ENCODE measurements at places on chromosomes 12 and 14. TPM values are rescaled to one million over a fixed set of nuclear protein-coding genes. Genes with fewer than 3 reads are reported as not detected.

The TAS2R19 gene
- 0.88 TPM for total RNA-seq

The PLA2G1B gene
- 0.87 TPM for total RNA-seq

The SAMD15 gene
- total RNA-seq: 1.3 TPM

GRCh38 chr12:121858662-121859572 is at the start of gene HPD:
HPD (minus strand) TSS chr12:121858859; CDS start chr12:121858823, 36 bp downstream.
- peak; percentile 91 for DNase-seq

GRCh38 chr14:90388437-90388836 is 8.4 kb upstream of the CALM1 start:
- DNase-seq: no peak

DNA sequence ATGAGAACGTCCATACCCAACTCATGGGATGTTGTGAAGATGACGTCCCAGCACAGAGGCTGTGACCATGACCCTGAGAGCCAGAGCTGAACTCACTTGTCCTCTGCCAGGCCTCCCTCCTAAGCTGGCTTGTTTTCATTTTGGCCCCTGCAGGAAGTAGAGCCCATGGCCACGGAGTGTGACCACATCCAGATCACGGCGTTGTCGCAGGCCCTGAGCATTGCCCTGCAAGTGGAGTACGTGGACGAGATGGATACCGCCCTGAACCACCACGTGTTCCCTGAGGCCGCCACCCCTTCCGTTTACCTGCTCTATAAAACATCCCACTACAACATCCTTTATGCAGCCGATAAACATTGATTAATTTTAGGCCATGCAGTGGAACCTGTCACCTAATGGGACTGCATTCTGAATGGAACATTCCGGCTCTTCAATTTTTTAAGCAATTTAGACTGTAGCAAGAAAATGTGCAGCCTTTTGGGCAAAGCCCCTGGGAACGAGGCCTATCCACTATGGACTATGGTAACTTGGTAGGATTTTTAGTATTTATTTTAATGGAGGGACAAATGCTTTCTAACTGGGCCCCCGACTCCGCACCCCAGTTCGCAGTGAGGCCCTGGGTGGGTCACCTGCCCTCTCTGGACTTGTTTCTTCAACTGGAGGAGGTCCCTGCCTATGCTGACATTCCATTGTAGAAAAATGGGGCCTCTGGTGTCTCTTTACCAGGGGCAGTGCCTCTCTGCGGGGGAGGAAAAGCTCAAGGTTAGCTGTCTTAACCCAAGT is 19.6 kb downstream of the OTUB2 start:
- DNase-seq: no peak

DNA sequence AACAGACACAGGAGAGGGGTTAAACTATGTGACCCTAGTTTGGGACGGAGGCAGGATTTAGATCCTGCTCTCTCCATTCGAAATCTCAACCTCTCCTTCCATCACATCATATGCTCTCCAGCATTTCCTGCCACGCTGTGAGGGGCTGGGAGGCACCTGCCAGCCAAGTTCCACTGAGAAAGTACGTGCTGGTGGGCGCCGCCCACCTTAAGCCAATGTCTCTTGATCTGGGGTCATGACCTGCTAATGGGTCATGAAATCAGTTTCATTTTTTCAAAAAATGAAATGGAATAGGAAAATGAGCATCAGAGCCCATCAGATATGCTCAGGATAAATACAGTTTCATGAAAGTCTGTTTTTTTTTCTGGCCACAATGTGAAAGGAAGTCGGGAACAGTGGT is 7.2 kb downstream of the MCRS1 start:
- no peak for DNase-seq

DNA sequence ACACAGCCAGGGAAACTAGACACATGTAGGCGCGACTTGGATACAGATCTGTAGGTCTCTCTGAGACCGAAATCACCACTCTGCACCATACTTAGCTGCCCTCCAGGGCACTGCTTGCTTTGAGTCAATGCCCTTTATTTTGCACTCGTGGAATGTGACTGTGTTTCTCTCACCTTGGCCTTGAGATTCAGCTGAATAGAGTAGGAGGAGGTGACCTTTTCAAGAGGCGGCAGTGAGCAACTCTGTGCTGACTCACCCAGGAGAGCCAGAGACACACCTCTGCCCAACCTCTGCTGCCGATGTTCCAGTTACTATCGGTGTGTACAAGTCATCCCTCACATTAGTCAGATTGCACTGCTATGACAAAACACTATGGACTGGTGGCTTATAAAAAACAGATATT is 583.4 kb downstream of the VRK1 start:
- no peak for DNase-seq

DNA sequence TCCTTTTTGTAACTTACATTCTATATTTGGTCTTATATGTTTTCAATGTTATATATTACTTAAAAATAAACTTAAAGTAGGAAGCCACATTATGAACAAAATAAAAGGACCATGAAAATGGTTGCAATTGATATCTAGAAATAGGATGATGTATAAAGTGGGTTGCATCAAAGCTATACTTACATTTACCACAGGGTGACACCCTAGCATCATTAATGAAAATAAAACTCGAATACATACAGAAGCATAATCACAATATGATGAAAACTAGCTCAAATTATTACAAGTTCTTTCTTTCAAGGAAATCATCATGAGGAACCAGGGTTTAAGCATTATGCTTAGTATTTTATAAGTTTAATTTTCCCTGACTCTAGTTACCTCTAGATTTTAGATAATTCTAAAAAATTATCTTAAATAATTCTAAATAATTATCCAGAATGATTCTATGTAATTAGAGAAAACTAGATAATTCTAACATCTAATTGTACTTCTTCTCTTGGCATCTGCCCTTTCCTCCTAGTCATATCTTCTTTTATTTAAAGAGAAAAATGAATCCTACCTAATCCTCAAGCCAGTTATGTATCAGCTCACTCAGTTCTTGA is 31.2 kb downstream of the TAS2R7 start:
- peak; percentile 24 for DNase-seq

DNA sequence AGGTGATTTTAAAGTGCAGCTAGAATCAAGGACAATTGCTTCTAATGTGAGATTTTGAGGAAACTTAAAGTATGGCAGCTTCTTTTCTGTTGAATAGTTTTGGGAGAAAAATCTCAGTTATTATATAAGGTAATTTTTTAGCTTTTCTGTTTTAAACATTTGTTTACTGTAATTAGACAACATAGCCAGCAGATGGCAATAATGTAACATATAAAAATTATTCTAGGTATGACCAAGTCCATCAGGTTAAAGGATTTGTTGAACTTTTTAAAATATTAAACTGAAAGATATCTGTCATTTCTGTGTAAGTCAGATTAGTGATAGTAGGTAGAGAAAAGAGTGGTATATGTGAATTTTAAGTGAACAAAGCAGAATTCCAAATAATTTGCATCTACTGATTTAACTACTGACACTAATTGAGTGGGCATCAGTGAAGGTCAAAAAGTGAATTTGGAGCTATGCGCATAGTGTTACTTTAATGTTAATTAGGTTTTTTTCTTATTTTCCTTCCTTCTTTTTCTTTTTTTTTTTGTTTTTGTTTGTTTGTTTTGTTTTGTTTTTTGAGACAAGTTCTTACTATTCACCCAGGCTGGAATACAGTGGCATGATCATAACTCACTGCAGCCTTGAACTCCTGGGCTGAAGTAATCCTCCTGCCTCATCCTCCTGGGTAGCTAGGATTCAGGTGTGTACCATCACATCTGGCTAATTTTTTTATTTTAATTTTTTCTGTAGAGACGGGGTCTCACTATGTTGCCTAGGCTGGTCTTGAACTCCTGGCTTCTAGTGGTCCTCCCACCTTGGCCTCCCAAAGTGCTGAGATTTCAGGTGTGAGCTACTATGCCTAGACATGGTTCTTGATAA is 18.6 kb downstream of the PRORP start:
- DNase-seq: peak; percentile 68

GRCh38 chr12:130167537-130167936 is 5.3 kb downstream of the FZD10 start:
- no peak for DNase-seq

GRCh38 chr14:104891121-104891551 is 26.1 kb downstream of the CEP170B start:
- no peak for DNase-seq

- DNase-seq: no peak
These were observed 40.1 kb downstream of the WASHC3 start for GRCh38 chr12:102021540-102022246.

GRCh38 chr12:109695961-109696461 is 17.6 kb upstream of the FAM222A start:
- DNase-seq: peak; percentile 85

DNA sequence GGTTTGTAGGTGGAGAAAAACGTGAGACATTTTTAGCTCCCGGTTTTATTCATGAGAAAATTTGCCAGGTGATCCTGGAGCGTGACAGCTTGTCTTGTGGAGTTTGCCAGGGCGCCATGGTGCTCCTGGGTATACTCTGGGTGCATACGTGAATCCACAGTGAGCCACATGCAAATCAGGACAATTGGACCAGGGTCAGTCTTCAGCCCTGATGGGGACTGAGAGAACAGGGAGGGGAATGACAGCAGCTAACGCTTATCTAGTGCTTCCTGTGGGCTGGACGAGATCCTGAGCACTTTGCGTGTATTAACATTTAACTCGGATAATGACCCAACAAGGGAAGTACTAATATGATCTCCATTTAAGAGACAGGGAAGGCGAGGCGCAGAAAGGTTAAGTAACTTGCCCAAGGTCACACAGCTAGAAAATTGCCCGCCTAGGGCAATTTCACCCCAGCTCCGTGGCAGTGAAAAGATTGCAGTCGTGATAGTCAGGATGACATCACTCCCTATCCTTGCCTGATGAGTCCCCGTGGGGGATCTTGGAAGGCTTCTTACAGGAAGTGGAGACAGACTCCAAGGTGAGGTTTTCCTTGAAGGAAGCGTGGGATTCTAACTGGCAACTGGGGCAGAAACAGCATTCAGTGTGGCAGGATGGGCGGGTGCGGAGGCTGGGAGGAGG is 118.4 kb upstream of the NCOR2 start:
- no peak for DNase-seq

DNA sequence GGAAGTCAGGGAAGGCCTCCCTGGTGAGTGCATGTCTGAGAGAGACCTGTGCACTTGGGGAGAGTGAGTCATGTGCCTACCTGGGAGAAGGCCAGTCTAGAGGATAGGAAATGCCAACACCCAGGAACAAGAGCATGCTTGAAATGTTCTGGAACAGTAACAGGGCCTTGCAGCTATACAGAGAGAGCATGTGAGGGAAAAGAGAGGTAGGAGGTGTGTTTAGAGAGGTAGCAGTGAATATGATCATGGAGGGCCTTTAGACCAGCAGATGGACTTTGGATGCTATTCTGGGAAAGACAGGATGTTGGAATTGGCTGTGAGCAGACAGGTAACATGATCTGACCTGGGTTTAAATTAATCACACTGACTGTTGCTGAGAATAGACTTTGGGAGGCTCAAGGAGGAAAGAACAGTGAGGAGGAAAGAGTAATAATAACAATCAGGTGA is 1143.6 kb downstream of the FLRT2 start:
- DNase-seq: peak; percentile 75

- DNase-seq: peak; percentile 15
These were observed 2.4 kb upstream of the WIF1 start for GRCh38 chr12:65123435-65124063.

DNA sequence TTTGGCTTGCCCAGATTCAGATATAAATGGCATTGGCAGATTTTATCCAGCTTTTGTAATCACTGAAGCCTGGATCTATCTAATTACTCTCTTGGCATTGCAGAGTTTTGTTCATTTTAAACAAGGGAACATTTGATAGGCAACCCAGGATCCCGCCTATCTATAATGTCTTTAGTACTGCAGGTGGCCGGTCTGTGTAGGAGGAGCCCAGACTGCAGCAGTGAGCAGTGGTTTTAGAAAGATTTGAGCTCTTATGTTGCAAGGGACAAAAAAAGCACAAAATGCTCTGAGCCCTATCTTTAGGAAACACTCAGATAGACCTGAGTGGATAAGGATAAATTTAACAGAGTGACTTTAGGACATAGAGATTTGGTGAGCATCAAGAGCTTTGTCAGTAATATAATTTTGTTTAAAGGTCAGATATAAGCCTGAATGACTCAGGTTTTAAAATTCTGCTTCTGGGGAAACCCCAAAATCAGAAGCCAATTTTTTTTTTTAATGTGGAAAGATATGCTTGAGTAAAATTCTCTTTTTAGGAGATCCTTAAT is 165.5 kb downstream of the SLC5A8 start:
- no peak for DNase-seq

DNA sequence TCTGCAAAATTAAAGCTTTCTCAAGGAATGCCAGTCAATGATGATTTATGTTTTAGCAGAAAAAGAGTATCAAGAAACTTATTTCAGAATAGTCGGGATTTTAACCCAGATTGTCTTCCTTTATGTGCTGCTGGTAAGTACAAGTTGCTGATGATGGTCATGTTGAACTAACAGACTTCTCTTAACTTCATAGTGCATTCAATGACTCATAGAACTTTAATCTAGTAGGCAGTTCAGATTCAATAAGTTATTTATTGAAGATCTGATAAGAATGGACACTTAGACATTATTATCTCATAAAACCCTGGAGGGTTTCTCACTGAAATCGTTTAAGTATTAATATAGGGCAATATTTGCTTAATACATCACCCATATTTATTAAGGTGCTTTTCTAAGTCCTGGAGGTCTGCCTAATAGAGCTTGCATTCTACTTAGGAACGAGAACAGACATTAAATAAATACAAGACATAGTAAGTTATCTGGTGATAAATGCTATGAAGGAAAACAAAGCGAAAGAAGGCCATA is 33.8 kb downstream of the TOGARAM1 start:
- DNase-seq: no peak

- peak; percentile 53 for DNase-seq
These were observed 5.0 kb upstream of the PKP2 start for GRCh38 chr12:32901553-32901952.

- DNase-seq: no peak
These were observed 6.0 kb downstream of the EID3 start for GRCh38 chr12:104309446-104309993.

DNA sequence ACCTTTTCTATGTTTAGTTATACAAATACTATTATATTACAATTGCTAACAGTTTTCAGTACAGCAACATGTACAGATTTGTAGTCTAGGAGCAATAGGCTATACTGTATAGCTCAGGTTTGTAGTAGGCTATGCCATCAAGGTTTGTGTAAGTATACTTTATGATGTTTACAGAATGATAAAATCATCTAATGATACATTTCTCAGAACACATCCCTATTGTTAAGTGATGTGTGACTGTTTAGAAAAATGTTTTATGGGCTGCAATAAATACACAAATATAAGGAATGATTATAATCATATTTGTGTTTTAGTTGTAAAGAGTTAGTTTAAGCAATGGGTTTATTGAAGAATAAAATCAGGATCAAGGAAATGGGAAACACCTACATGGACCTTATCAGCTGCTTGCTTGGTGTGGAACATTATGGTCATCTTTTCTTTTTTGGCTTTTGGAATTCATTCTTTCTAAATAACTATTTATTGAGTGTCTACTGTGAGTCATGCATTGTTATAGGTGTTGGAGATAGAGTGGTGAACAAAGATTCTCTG is 24.5 kb upstream of the FBXO33 start:
- DNase-seq: no peak

Data from HepG2 (cell line).